Fibroblast of villous mesenchyme (primary cell): ENCODE measurements at places on chromosomes 12 and 14.

DNA sequence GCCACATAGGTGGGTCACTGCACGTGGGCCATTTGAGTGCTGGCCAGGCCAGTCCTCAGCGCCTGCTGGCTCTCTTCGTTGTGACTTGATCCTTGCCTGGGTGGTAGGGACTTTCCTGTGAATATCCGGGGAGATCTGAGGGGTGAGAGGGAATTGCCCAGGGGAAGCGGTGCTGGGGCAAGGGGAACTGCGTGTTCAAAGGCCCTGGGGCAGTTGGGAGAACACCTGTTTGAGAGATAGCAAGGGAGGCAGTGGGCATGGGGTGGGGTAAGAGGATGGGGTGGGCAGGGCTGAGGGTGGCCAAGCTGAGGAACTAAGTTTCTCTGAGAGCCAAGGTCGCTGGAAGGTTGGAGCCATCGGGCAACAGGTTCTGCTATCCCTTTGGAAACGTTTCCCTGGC lies 25.0 kb downstream of the SETD1B start:
- DNase-seq = no peak

GRCh38 chr12:56337753-56338251 lies 882 bp upstream of the IL23A start:
- peak; percentile 29 for DNase-seq

- DNase-seq = no peak
These were observed 493.3 kb downstream of the APAF1 start for GRCh38 chr12:99138393-99138792.

GRCh38 chr12:56628671-56629458 lies 1.3 kb downstream of the BAZ2A start:
- peak; percentile 83 for DNase-seq

GRCh38 chr14:45728434-45729225 lies 475.6 kb upstream of the MIS18BP1 start:
- no peak for DNase-seq

- DNase-seq = no peak
These were observed 111.1 kb downstream of the SPTSSA start for GRCh38 chr14:34350903-34351302.

- no peak for DNase-seq
These were observed 81.1 kb downstream of the NKX2-1 start for GRCh38 chr14:36438883-36439282.

GRCh38 chr12:110165540-110166159 lies 41.5 kb downstream of the IFT81 start:
- DNase-seq = no peak

- no peak for DNase-seq
These were observed 152.4 kb downstream of the VRK1 start for GRCh38 chr14:96949594-96949993.

- peak; percentile 3 for DNase-seq
These were observed 8.7 kb upstream of the SDSL start for GRCh38 chr12:113413488-113413939.

DNA sequence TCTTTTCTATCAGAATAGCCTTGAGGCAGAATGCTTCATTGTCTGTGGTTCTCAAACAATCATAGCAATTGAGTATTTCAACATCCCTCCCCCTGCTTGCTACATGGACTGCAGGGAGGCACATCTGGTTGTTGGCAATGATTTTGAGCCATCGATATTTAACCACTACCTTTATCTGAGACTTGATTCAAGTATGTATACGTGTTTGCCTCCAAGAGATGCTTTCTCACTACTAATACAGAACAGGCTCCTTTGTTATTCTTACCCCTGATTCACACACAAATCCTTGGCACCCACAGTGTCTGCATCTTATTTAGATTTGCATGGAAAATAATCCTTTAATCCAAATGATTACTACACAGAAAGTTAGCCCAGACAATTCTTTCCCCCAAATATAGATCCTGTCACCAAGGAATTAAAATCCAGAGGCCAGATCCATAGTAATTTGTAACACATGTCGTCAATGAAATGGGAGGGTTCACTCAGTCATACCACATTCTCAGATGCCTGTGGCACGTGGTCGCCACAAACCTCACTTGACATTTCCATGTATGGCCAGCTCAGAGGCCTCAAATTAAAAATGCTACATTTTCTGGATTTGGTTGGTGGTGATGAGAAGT lies 199.3 kb downstream of the ITPR2 start:
- peak; percentile 69 for DNase-seq

GRCh38 chr14:104181761-104182530 lies 43.6 kb downstream of the KIF26A start:
- no peak for DNase-seq

DNA sequence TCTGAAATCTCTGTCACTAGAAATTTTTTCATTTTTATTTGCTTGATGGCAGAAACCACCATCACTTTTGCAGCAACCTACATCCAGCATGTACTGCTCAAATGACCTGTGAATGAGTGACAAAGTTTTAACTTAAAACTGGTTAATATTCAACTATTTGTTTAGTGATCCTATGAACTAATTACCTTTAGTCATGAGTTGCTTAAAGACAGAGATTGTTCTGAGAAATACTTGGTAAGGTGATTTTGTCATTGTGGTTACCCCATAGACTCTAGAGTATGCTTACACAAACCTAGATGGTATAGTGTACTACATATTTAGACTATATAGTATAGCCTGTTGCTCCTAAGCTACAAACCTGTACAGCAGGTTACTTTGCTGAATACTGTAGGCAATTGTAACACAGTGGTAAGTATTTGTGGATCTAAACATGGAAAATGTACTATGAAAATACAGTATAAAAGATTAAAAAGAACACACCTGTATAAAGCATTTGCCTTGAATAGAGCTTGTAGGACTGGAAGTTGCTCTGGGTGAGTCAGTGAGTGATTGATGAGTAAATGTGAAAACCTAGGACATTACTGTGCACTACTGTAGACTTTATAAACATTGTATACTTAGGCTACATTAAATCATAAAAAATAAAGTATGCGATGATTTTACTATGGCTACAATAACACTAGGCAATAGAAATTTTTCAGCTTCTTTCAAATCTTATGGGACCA lies 256.6 kb upstream of the PPFIA2 start:
- DNase-seq = no peak

- peak; percentile 89 for DNase-seq
These were observed 728 bp upstream of the STON2 start for GRCh38 chr14:81400852-81401251.

GRCh38 chr12:56162468-56163290 lies 4.5 kb downstream of the MYL6 start:
- DNase-seq = no peak

DNA sequence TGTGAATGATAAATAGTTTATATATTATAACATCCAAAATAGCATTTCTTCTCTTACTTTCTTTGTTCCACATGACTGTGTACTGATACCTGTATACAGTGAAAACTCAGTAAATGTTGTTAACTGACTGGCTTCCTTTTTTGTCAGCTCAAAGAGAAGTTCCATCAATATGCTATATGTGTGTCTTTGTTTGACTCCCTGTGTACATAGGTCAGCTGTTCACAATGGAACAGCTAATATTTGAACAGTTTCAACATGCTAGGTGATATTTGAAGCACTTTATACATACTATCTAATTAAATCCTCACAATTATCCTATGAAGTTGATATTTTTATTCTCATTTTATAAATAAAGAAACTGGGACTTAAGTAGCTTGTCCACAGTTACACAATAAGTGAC lies 15.3 kb upstream of the KICS2 start:
- no peak for DNase-seq

GRCh38 chr12:32214723-32215122 lies 108.1 kb downstream of the BICD1 start:
- DNase-seq = no peak

DNA sequence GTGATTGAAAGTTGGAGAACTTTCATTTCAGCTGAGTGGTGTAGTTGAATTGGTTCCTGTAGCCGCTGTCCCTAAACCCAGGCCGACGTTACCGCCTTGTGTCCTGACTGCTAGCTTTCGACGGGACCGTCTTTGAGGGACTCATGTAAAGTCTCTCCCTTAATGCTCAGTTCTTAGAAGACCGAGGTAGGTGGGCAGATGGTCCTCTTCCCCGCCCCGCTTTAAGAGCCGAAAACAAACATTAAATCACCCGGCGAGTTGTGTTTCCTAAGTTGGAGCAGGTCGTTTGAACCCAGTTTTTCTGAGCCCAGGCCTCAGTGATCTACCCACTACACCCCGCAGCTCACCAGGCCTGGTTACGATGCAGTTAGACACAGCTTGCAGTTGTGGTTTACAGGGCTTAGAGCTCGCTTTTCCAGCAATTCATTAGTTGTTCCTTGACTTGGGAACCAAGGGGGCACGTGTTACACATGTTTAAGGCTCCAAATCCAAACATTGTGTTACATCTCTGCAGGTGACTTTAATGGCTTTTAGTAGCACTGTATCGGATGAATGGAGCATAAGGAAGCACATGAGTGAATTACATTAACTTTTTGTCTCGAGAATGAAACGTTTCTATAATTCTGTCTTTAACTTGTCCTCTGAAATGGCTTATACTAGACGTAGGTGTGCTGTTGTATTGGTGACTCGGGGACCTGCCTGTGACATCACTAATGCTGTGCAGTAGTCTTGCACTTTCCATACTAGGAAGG lies 790 bp downstream of the NEDD1 start:
- DNase-seq = peak; percentile 47

DNA sequence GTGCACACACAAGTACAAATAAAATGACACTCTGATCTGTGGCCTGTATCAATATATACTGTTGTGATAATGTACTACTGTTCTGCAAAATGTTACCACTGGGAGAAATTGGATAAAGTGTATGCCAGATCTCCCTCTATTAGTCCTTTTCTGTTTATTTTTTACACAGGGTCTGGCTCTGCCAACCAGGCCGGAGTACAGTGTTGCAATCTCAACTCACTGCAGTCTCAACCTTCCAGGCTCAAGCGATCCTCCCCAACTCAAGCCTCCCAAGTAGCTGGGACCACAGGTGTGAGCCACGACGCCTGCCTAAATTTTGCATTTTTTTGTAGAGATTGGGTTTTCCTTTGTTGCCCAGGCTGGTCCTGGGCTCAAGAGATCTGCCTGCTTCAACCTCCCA lies 1.9 kb downstream of the NT5DC3 start:
- DNase-seq = peak; percentile 50

GRCh38 chr12:18066666-18067065 lies 23.3 kb downstream of the RERGL start:
- no peak for DNase-seq

DNA sequence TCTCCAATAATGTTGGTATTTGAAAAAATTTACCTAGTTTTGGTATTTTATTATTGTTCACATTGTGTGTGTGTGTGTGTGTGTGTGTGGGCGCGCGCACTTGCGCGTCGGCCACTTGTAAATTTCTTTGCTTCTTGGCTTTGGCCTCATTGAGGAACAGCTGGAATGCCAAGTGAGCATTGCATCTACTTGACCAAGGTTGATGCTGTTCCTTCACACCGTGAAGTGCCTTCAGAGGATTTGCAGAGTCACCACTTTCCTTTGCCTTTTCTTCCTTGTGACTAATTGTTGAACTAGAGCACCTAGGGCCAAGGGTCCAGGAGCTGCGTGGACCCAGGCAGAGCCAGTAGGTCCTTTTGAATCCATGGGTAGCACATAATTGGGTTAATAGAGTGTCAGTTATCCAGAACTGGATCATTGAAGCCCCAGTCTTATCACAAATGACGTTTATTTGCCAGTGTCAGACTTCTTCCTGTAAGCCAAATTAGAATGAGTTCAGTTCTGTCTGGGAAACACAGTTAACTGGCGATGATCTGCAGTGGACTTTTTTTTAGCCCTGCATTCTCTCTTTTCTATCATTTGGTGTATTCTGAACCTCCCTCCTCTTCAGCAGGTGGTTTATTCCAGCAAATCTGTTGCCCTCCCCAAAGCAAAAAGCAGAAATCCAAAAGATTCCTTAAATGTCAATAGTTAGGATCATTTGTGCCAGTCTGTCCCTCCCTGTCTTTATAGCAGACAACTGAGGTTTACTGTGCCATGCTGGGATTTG lies 2.6 kb downstream of the PPP2R5C start:
- no peak for DNase-seq

DNA sequence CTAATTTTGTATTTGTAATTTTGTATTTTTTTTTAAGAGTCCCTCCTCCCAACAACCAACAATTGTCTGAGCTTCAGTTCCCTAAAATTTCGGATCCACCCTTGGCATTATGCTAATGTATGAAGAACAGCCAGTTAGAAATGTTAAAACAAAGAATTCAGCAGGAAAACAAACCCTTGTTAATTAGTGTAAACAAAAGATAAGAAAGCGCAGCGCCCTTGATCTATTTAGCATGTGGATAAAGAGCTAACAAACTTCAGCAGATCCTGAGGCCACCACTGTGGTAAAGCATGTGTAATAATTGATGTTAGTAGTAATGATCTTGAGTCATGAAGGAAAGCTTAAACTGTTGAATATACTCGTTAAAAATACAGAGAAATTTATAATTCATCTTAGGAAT lies 199.8 kb downstream of the TMX1 start:
- DNase-seq = peak; percentile 48

DNA sequence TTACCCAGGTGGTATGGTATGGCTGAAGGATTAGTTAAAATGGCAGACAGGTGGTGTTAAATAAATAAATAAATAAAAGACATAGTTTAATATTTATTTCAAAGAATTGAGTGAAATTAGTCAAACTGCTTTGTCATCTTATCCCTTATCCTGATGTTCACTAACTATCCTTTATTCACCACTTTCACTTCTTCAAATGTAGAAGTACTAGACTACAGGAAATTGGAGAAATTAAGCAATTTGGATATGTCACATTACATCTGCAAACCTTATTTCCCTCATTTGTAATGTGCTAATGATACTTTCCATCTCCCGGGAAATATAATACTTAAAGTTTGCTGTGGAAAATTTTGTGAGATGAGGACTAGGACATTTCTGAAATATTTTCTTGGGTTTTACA lies 1195.7 kb downstream of the LRFN5 start:
- DNase-seq = no peak

- no peak for DNase-seq
These were observed 252.5 kb upstream of the TMPO start for GRCh38 chr12:98262902-98263301.

DNA sequence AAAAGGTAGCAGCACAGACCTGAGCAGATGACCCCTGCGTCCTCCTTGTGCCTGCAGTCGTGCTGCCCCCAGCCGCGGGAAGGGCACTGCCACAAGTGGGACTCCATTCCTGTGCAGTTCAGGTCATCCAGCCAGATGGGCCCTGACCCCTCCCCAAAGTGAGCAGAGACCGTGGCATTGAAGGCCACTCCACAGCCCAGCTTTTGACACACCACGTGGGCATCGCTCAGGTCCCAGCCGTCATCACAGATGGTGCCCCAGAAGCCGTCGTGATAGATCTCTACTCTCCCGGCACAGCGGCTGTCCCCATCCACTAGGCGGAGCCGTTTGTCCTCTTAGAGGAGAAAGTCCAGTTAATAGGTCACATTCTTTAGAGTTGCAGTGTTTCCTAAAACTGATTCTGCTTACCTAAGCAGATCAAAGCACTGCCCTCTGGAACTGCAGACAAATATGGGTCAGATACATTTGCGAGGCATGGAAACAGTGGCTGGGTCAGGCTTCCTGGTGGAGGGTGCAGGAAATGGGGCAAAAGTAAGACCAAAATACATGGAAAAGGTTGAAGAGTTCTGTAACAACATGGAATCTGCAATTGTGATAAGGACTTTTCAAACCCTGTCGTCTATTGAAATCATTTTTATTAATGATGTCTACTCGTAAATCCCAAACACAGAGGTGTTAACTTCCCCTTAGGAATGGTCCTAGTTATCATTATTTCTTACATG lies 69.4 kb downstream of the CD163L1 start:
- DNase-seq = peak; percentile 39

- DNase-seq = no peak
These were observed 29.4 kb upstream of the GPR68 start for GRCh38 chr14:91273885-91274273.

- no peak for DNase-seq
These were observed 170.0 kb upstream of the TMPO start for GRCh38 chr12:98345308-98345876.

- peak; percentile 80 for DNase-seq
These were observed at the start of gene DGLUCY for GRCh38 chr14:91113829-91114078. Gene DGLUCY, plus strand, starts transcription at chr14:91114073. Its CDS starts 46,222 bp downstream, at chr14:91160295.
